Calu3 (cell line): ENCODE measurements at places on chromosomes 5 and 9. TPM values are rescaled to one million over a fixed set of nuclear protein-coding genes. Genes with fewer than 3 reads are reported as not detected.

Gene MLANA
- not detected in 2 replicates for total RNA-seq

Gene BARHL1
- not detected in 2 replicates for total RNA-seq

Gene TLX3
- 6.0 and 6.5 TPM in 2 replicates for total RNA-seq

Gene MRNIP
- 41.5 and 47.1 TPM in 2 replicates for total RNA-seq

Gene SEMA6A
- 53.3 and 54.7 TPM in 2 replicates for total RNA-seq

Gene ESM1
- total RNA-seq = not detected in 2 replicates

DNA sequence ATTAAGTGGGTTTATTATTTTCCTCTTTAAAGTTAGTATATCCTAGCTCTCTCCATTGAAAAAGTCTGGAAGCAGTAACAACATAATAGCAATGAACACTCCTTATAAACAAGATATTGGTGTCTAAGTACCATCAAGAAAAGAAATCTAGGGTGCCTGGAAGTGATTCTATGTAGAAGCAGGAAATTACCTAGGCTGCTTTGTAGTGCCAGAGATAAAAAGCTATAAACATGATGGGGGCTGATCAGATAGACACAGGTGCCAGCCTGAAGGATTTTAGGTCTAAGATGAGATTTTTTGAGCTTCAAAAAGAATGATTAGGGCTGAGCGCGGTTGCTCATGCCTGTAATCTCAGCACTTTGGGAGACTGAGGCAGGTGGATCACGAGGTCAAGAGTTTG, 1179.3 kb upstream of the CDH9 start:
- H3K4me3 ChIP-seq = no peak overlapping the region
- no peak for DNase-seq
- H3K4me1 ChIP-seq = no peaks in the 10 kb centered on the region
- no peaks in the 10 kb centered on the region for H3K36me3 ChIP-seq
- H3K27me3 ChIP-seq = no peaks in the 10 kb centered on the region

- H3K27ac ChIP-seq = no peak overlapping the region
- no peak overlapping the region for H3K4me3 ChIP-seq
- no peaks in the 10 kb centered on the region for H3K36me3 ChIP-seq
- H3K27me3 ChIP-seq = no peaks in the 10 kb centered on the region
- DNase-seq = no peak
These were observed 7.7 kb upstream of the OCLN start for GRCh38 chr5:69484891-69485290.

DNA sequence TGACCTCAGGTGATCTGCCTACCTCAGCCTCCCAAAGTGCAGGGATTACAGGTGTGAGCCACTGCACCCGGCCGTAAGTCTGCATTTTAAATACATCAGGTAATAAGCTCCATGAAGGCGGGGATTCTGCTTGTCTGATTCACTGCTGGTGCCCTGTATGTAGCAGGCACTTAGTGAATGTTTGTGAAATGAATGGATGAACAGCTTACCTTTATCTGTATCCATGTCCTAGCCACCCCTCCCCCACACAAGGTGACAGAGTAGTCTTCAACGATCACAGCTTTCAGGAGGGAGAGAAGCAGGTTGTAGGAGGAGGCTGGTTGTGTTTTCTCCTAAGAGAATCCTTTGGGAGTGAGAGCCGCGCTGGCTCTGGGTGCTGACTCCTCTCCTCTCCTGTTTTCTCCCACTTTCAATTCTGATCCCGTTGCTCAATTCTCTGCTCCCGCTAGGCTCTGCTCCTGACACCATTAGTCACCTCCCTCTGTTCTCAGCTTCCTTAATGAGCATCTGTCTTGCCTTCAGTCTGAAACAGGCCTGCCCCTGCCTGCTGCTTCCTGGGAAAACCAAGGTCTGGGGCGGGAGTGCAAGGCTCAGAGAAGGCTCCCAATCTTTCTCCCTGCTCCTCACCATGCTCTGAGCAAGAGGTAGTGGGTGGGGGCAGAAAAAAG, 88.8 kb upstream of the CTNNA1 start:
- peak overlapping the region; percentile 35 for H3K27ac ChIP-seq
- no peaks in the 10 kb centered on the region for H3K36me3 ChIP-seq
- H3K27me3 ChIP-seq = peaks cover 9% of the 10 kb centered on the region
- no peak overlapping the region for H3K4me3 ChIP-seq
- H3K4me1 ChIP-seq = peaks cover 36% of the 10 kb centered on the region

GRCh38 chr5:110161162-110161561, 471.4 kb downstream of the MAN2A1 start:
- H3K27ac ChIP-seq = no peak overlapping the region
- H3K27me3 ChIP-seq = no peaks in the 10 kb centered on the region
- no peak overlapping the region for H3K4me3 ChIP-seq
- no peaks in the 10 kb centered on the region for H3K36me3 ChIP-seq
